ENCODE measurements at places on chromosomes 5 and 9.

DNA sequence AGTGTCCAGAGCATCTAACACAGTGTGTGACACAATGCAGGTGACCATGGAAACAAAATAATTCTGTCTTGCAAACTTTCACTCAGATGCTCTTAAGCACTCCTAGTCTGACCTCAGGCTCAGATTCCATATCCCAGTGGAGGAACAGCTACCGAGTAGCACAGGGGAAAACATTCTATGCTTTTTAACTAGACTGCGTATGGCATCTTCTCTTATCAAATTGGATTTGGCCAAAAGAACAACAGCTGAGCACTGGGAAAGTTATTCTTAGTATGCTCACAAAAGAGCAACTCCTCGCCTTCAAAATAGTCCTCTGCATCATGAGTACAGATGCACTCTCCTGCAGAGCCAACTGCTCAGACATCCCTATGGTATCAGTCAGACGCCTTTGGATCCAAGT is 528.2 kb upstream of the DAP start:
- DNase-seq = no peak

DNA sequence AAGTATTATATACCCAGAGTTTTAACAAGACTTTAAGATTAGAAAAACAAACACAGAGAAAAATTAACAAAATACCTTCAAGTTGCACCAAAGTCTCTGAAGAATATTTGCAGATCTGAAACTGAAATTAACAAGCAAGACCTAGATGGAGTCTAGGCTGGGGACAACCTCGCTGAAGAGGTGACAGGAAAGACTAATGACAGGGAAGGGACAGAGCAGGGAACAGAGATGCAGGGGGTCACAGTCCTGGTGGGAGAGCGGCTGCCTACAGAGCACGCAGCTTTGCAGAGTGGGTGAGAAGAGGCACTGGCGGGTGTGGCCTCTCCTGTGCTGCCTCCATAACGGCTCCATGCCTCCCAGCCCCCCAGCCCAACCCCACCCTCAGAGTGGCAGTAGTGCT is 13.5 kb downstream of the RETREG1 start:
- DNase-seq = no peak

DNA sequence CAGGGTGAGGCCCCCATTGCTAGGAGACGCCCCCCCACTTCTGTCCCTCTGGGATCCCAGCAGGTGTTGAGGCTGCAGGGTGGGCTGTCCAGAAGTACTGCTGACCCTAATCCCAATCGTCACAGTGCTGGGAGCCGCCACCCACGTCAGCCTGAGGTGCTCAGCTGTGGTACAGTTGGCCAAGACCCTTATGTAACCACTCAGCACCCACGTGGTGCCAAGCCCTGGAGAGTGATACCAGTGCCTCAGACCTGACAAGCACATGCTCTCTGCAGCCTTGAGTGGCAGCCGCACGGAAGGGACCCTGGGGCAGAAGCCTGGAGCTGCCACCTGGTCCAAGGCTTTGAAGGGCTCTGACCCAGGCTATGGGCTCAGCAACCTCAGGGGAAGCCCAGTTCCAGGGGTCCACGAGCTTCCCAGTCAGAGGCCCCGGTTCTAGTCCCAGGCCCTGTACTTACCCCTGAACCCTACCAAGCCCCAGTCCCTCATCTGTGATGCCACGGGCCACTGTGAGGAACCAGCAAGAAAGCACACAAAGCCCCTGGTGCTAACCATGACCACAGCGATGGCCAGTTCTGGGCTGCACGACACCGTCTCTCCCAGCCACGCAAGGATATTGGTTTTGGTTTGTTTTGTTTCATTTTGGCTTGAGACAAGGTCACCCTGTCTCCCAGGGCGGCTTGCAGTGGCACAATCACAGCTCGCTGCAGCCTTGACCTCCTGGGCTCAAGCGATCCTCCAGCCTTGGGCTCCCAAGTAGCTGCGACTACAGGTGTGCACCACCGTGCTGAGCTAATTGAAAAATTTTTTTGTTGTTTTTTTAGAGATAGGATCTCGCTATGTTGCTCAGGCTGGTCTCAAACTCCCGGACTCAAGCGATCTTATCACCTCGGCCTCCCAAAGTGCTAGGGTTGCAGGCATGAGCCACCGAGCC is 50.7 kb downstream of the DBH start:
- DNase-seq = no peak

DNA sequence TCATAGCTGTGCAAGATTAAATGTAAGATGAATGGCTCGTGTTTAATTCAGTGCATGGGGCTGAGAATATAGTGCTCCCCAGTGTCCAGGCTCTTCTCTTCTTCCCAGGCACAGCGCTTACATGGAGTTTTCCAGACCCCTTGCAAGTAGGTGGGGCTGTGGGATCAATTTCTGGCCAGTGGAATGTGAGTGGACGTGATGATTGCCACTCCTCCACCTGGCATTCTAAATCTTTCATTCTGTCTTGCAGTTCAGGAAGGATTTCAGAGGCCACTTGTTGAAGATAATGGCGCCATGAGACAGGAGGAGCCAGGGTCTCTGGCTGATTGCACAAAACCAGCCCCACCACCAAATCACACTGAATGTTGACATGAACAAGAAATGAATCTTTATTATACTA is 7.2 kb upstream of the PIP5K1B start:
- DNase-seq = peak; percentile 31

- DNase-seq = peak; percentile 63
Observed at GRCh38 chr5:45399041-45399440, 297.1 kb downstream of the HCN1 start.

GRCh38 chr5:52844885-52845284 is 57.2 kb downstream of the ITGA1 start:
- no peak for DNase-seq

DNA sequence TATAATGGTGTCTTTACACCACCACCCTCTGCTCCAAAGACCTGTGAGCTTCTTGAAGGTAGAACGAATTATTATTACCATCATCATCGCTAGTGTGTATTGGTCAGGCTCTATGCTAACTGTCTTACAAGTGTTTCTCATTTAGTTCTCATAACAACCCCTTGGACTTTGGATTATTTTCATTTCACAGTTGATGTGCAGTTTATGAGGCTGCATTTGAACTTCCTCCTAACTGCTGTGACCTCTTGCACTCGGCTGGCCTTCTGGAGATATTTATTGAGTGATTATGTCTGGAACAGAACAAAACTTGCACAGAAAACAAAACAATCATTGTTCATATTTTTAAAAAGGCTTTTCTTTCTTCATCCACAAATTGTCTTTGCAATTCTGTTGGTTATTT is 306.3 kb upstream of the SGCD start:
- DNase-seq = no peak

DNA sequence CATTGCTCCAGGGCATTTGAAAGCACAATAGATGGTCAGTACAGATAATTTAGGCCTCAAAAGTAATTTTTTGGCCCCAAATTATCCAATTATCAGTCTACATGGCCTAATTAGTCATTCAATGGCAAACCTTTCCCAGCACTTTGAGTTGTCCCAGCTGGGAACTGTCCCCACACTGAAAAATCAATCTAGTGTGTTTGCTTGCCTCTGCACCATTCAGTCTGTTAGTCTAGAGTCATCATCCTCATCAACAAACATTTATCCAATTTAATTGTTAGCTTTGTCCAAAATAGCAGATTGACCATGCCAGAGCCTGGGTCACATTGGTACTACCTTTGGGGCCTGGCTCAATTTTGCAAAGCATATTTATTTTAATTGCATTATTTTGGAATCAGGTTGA is 13.9 kb downstream of the NR4A3 start:
- no peak for DNase-seq

DNA sequence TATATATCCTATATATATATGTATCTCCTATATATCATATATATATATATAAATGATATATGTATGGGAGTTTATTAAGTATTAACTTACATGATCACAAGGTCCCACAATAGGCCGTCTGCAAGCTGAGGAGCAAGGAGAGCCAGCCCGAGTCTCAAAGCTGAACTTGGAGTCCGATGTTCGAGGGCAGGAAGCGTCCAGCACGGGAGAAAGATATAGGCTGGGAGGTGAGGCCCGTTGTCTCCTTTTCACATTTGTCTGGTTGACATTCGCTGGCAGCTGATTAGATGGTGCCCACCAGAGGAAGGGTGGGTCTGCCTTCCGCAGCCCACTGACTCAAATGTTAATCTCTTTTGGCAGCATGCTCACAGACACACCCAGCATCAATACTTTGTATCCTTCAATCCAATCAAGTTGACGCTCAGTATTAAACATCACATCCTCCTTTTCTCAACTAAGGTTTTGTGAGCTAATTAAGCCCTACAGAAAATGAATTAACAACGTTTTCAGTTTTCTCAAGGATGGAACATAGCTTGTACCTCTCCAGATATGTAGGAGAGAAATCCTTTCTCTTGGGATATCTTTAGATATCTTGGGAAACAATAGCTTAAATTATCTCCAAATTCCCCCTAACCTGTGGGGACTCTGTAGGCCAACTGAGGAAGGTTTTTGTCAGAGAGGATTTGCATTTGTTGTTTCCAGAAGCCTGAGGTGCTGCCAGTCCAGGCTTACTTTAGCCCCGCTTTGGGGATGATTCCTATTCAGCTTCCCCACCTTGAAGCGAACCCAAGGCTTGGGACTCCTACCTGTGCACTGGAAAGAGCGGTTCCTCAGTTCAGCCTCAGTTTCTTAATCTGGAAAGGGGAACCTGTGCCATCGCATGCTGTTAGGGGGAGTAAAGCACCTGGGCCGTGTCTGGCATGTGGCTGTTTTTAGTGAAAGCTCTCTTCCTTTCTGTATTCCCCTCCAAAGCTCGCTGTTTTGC is 163.2 kb downstream of the CACNA1B start:
- no peak for DNase-seq

DNA sequence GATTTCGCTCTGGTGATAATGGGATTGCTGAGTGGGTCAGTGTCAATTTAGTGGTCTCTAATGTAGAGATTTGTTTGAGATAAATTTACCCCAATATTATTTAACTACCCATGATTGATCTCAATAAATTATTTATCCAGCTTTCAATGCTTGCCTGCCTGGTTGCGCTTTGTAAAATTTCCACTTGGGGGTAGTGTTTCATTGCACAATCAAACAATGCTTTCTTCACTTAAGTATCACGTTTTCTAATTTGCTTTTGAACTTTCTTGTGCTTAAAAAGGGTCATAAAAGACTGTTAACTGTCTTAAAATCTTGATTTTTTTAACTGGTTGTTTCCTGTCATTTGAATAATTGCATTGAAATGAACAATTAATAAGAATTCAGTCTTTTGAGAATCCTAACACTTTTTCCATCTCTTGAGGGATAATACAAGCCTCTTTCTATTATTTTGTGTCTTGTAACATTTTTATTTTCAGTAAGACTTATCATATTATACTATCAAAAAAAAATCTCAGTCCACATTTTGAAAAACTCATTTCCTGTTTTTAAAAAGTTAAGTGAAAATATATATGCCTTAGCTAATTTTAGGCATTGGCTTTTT is 18.7 kb downstream of the HSD17B4 start:
- no peak for DNase-seq

DNA sequence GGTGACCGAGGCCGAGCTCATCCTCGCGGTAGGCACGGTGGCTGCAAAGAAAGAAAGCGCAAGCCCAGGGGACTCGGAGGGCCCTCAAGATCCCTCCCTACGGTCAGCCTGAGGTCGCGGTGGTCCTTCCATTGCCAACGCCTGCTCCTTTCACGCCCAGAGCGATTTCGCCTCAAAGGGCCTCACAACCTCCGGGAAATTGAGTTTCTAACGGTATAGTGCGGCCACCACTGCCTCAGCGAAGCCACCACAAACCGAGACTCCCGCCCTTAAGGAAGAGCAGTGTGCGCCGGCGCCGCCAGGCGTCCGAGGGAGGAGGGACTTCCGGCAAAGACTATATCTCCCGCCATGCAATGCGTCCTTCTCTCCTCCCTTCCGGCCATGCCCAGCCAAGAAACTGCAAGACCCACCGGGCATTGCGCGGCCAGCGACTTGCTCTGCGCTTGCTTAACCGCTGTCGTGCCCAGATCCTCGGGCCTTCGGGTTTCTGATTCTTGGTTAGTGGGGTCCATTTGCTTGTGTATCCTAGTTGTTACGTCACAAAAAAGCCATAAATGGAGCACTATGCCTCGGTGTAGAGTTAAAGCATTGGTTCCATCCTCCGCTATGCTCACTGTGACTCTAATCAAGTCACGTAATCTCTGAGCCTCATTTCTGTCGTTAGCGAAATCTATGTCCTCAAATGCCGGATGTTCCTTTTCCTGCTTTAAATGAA is at the start of gene HAUS6:
HAUS6 (minus strand) TSS at position 274 of the 715 bp plus-strand sequence; CDS start at position 21, 253 bp downstream.
- DNase-seq = peak; percentile 97

- peak; percentile 71 for DNase-seq
Observed at GRCh38 chr9:100322954-100323536, 29.7 kb downstream of the TEX10 start.

- no peak for DNase-seq
Observed at GRCh38 chr5:150266871-150267291, 22.7 kb downstream of the CAMK2A start.

DNA sequence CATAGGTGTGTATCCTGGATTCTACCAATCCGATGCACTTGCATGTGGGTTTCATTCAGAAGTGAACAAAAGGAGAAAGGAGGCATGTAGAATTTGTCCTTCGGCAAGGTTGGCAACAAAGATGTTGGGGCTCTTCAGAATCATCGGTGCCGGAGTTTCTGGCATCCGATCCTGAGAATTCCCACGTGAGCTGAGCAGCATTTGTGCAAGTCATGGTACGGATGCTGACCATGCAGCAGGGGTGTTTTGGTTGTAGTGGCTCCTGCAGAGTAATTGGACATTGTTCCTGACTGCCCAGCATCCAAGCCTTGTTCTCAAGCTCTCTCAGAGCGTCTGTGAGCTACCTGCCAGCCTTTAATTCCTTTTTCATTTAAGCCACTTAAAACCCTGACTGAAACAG is 19.0 kb upstream of the POC5 start:
- DNase-seq = no peak

GRCh38 chr9:137879566-137880150 is 2.1 kb downstream of the CACNA1B start:
- DNase-seq = no peak

GRCh38 chr5:88786789-88787188 is 96.2 kb downstream of the MEF2C start:
- DNase-seq = no peak

GRCh38 chr5:7078901-7079300 is 317.0 kb upstream of the ADCY2 start:
- DNase-seq = peak; percentile 83

DNA sequence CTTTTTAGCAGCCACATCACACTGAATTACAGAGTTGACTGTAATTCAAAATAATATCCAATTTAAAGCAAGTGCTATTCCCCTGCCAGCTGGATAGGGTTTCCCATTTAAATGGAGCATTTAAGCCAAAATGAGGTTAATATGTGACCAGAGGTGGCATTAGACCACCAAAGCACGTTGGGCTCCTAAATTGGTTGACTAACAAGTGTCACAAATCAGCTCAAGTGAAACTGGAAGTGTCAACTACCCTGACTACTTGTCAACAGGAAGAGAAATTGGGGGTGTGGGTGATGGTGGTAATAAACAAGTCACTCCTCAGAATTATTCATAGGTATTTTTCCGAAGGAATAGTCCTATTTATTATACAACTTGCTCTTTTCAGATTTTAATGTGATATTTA is 609.6 kb upstream of the TLE4 start:
- DNase-seq = no peak

- DNase-seq = no peak
Observed at GRCh38 chr5:14450018-14450524, 131.5 kb upstream of the OTULINL start.

- DNase-seq = no peak
Observed at GRCh38 chr9:108586471-108587139, 269.2 kb downstream of the ACTL7B start.

GRCh38 chr5:179724163-179724562 is 8.5 kb upstream of the MAML1 start:
- no peak for DNase-seq

Data from endodermal cell (in vitro differentiated cells).